Activated T-cell treated with anti-CD3 and anti-CD28 coated beads, Interleukin-2, amount 50 U/mL, for 24 hours (primary cell): ENCODE measurements at places on chromosomes 11 and 22.

- no peaks in the 10 kb centered on the region for H3K27me3 ChIP-seq
- H3K36me3 ChIP-seq = peaks cover 11% of the 10 kb centered on the region
- H3K4me3 ChIP-seq = peak within 1 kb of the TSS; percentile 93
- peak; percentile 78 for DNase-seq
- peak within 1 kb of the TSS; percentile 95 for H3K27ac ChIP-seq
These were observed at the start of gene SORL1-AS1 for GRCh38 chr11:121452609-121453150. Gene SORL1-AS1, minus strand, starts transcription at chr11:121452967.

DNA sequence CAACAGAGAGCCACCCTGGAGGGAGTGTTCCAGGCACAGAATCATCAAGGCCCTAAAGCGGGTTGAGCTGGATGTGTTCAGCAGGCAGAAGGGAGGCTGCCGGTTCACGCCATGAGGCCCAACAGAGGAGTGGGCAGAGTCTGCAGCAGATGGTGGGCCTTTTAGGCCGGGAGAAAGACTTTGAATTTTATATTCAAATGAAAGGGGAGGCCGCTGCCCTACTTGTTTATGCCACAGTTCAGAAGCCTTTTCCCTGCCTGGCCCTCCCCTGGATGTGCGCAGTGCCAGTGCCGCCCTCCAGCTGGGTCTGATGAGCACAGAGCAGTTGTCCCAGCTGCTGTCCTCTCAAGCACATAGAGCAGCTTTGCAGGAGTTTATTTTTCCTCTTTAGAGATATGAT is 46.9 kb upstream of the TTC12 start:
- H3K4me1 ChIP-seq = no peaks in the 10 kb centered on the region
- no peak overlapping the region for H3K27ac ChIP-seq
- peaks cover 12% of the 10 kb centered on the region for H3K27me3 ChIP-seq
- no peak overlapping the region for H3K4me3 ChIP-seq

GRCh38 chr11:44854741-44855492 is 95.8 kb downstream of the TP53I11 start:
- no peak overlapping the region for H3K27ac ChIP-seq
- no peak for DNase-seq
- H3K4me1 ChIP-seq = peaks cover 33% of the 10 kb centered on the region
- H3K27me3 ChIP-seq = peaks cover 32% of the 10 kb centered on the region
- H3K36me3 ChIP-seq = no peaks in the 10 kb centered on the region

DNA sequence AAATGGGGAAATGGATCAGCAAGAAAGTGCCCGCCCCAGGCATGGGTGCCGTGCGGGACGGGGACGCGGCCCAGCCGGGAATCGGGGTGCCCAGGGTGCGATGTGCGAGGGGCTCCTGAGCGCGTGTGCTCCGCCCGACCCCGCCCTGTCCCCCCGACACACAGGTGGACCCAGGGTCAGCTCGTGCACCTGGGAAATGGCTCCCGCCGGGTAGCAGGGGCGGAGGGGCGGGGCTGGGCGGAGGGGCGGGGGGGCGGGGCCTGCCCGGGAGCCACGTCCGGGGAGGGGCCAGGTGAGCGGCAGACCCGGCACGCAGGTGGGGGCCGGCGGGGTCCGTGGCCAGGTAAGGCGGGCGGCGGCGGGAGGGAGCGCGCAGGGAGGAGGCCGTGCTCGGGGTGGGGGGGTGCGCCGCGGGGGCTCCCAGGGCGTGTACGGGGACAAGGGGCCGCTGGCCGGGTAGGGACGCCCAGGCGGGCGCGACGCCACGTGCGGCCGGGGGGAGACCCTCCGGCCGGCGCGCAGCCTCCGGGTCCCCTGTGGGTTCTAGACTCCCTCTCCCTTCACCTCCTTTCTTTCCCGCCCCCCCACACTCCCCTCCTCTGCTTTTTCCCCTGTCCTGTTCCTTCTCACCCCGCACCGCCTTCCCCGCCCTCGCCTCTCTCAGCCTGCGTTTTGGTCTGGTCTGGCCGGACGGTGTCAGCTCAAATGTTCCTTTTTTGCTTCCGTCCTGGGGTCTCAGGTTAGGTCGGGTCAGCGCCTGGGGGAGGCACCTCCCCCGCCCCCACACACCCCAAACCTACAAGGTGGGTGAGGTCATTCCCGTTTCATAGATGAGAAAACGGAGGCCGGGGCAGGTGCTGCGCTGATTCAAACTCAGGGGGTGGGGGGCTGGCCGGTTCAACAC is at the start of gene ARHGAP8:
Gene ARHGAP8, plus strand, starts transcription at position 291 of the 904 bp plus-strand sequence. CDS start 33,953 bp downstream, outside the sequence.
- peaks cover 5% of the 10 kb centered on the region for H3K4me1 ChIP-seq
- peaks cover 70% of the 10 kb centered on the region for H3K27me3 ChIP-seq
- H3K4me3 ChIP-seq = peak within 1 kb of the TSS; percentile 74
- no peak within 1 kb of the TSS for H3K27ac ChIP-seq
- H3K36me3 ChIP-seq = no peaks in the 10 kb centered on the region

- peak overlapping the region; percentile 26 for H3K4me3 ChIP-seq
- H3K27me3 ChIP-seq = peaks cover 16% of the 10 kb centered on the region
- peaks cover 8% of the 10 kb centered on the region for H3K4me1 ChIP-seq
These were observed 310.1 kb downstream of the CADM1 start for GRCh38 chr11:115193914-115194801.

- peaks cover 98% of the 10 kb centered on the region for H3K36me3 ChIP-seq
- no peak overlapping the region for H3K4me3 ChIP-seq
- peak overlapping the region; percentile 59 for H3K27ac ChIP-seq
- no peaks in the 10 kb centered on the region for H3K4me1 ChIP-seq
- DNase-seq = no peak
- no peaks in the 10 kb centered on the region for H3K27me3 ChIP-seq
These were observed 17.7 kb downstream of the MCM5 start for GRCh38 chr22:35417606-35418005.
